ENCODE measurements at places on chromosomes 2 and 18.

DNA sequence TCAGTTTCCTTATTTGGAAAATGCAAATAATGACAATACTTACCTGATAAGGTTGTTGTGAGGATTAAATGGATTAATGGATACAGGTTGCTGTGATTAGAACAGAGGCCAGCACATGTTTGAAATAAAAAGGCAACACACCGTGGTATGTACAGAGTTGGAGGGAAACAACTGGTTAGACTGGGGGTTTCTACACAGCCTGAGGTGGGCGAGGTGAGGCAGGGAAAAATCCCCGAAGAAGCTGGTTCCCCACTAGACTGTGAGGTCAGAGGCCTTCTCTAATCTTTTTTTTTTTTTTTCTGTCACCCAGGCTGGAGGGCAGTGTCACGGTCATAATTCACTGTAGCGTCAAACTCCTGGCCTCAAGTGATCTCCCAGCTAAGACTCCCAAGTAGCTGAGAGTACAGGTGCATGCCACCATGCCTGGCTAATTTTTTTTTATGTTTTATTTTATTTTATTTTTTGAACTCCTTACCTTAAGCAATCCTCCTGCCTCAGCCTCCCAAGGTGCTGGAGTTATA lies 1.2 kb upstream of the E2F6 start:
- DNase-seq = no peak

DNA sequence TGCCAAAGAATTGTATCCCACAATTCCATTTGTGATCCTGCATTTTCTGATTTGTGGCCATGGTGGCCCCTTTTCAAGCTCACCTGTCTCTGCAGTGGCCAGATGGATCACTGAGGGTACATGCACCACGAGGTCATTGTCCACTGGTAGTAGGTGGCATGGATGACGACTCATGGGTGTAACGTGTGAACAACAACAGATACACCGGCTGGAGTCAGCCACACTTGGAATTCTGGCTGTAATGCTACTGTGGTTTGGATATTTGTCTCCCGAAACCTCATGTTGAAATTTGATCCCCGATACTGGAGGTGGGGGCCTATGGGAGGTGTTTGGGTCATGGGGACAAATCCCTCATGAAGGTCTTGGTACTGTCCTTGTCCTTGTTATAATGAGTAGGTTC lies 102.2 kb upstream of the TAF1B start:
- no peak for DNase-seq

DNA sequence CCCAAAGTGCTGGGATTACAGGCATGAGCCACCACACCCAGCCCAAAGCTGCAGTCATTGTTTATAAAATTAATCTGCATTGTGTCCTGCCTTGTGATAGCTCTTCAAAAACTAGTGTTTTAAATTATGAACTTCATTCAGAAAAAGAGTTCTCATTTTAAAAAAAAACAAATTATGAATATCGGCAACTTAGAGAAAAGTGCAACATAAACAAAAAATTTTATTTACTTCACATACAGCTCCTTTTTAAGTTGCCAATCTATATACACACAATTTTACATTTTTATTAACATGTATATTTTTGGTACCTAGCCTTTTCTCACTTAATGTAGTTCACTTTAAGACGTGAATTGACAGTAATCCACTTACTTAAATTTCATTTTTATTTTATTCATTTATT lies 46.9 kb downstream of the GEMIN6 start:
- DNase-seq = no peak

- no peak for DNase-seq
These were observed 24.0 kb upstream of the CREB1 start for GRCh38 chr2:207505728-207506127.

- no peak for DNase-seq
These were observed 46.2 kb downstream of the FAM98A start for GRCh38 chr2:33552758-33553461.

GRCh38 chr2:64045938-64046337 lies 26.7 kb upstream of the VPS54 start:
- DNase-seq = no peak

GRCh38 chr2:43648994-43649701 lies 12.1 kb downstream of the PLEKHH2 start:
- DNase-seq = no peak

GRCh38 chr2:230927711-230928341 lies 2.8 kb upstream of the GPR55 start:
- DNase-seq = no peak

- no peak for DNase-seq
These were observed 177.9 kb upstream of the LRP1B start for GRCh38 chr2:142308744-142309143.

DNA sequence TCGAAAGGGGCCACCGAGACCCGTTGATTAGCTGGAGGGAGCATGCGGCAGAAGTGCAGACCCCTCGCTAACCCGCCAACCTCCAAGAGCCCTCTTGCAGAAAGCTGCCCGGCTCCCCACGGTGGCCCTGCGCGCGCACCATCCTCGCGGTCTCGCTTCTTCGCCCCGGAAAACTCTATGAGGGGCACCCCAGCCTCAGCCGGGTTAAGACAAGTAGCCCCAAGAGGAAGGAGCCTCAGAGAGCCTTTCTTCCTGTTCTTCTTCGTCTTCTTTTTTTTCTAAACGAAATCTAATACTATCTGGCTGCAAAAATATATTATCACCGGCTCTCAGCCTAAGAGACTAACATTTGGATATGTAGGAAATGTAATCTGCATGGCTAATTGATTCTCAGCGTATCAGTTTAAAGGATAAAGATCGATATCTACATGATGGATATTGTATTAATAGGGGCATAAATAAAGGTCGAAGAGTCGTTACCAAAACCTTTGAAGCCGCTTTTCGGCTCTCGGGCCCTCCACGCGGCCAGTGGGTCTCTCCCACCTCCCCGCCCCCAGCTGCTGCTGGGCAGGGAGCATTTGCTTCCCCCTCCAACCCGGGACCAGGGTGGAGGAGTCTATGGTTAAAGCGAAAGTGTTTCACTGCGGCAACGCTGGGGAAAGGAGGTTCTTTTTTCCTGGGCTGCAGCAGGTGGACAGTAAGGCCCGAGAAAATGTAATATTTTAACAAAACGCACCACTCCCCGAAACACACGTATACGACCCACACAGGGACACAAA lies 6.1 kb upstream of the PAX3 start:
- no peak for DNase-seq

GRCh38 chr2:230327418-230328154 lies 593 bp downstream of the SP140L start:
- no peak for DNase-seq

DNA sequence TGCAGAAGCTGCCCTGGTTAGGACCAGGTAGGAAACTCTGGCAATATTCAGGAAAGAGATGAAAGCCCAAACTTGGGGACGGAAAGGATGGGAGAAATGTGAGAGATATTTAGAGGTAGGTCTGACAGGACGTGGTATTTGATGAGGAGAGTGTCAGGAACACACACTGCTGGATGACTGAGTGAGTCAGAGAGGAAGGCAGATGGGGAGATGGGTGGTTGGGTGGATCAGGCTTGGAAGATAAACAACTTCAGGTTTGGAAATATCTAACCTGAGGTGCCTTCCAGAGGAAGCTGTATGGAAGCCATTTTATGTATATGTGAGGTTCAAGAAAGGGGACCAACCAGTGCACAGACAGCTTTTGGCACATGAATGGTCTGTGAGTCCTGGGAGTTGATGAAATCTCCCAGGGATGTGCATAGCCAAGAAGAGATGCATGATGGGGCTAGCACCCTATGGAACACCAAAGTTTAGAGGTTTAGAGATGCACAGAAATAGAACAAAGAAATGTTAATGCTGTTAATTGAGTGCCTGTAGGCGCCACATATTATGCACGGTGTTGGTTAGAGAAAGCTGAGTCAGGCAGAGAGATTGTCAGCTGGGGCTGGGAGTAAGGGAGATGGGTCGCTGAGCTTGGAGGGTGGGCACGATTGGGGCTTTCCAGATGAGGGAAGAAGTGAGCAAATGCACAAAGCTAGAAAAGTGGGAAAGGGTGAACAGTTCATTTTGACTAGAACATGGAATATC lies 101.0 kb downstream of the VIT start:
- no peak for DNase-seq

- no peak for DNase-seq
These were observed 97.8 kb upstream of the GLI2 start for GRCh38 chr2:120637847-120638246.

DNA sequence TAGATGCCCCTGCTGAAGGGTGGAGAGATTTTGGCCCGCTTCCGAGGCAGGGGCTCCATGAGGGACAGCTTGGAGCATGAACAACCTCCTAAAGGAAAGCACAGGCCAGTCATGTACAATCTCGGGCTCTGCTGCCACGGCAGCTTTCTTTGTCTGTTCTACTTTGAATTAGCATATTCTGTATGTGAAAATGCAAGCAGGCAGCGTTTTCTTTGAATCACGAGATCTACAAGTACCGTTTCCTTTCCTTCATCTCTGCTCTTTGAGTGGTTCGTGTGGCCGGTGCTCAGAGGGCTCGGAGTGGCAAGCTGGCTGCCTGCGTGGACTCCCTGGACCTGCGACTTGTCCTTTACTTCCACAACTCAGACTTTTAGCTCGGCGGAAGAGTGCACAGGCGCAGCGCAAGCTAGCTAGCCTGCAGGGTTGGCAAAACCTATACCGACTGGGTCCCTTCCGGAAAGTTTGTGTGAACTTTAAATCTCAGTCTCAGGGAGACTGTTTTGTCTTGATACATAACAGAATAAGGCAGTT lies 6.9 kb downstream of the TWIST2 start:
- DNase-seq = no peak

- no peak for DNase-seq
These were observed 225.3 kb upstream of the VWC2L start for GRCh38 chr2:214185546-214185945.

- DNase-seq = no peak
These were observed 44.6 kb downstream of the B3GNT2 start for GRCh38 chr2:62240546-62240945.

GRCh38 chr18:22607284-22607635 lies 189.5 kb upstream of the CTAGE1 start:
- DNase-seq = no peak

GRCh38 chr2:26946841-26947784 lies 23.3 kb upstream of the MAPRE3 start:
- DNase-seq = no peak

GRCh38 chr18:48962994-48963561 lies 12.3 kb upstream of the SMAD7 start:
- DNase-seq = no peak

DNA sequence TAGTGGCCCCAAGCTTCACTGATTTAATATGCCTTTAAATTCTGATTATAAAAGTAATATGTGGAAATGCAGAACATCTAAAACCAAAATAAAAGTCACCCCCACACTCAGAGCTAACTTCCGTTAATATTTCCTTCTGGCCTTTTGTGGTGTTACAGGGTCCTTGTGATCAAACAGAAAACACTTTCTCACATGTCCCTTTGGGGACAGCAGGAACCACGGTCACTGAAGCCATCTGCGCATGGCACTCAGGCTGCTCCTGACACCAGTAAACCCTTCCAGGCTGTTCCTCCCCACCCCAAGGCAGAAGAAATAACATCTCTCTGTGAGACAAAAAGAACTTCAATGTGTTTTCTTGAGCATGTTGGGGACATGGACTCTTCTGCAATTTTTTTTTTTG lies 25.1 kb upstream of the GPR17 start:
- no peak for DNase-seq

- DNase-seq = no peak
These were observed 83.1 kb downstream of the CDC42EP3 start for GRCh38 chr2:37588316-37588777.
